Sigmoid colon (tissue), 7 donors: ENCODE measurements at places on chromosomes 6 and 20. TPM values are rescaled to one million over a fixed set of nuclear protein-coding genes. Genes with fewer than 3 reads are reported as not detected.

GRCh38 chr6:2505624-2506023 is 245.1 kb downstream of the MYLK4 start:
- H3K27ac ChIP-seq = no peak overlapping the region
- H3K27me3 ChIP-seq = no peaks in the 10 kb centered on the region
- no peaks in the 10 kb centered on the region for H3K36me3 ChIP-seq
- H3K4me1 ChIP-seq = no peaks in the 10 kb centered on the region
- DNase-seq = no peak

- no peaks in the 10 kb centered on the region for H3K36me3 ChIP-seq
- peaks cover 9% of the 10 kb centered on the region for H3K4me1 ChIP-seq
- H3K4me3 ChIP-seq = no peak overlapping the region
- H3K27ac ChIP-seq = peak overlapping the region; percentile 20
- no peaks in the 10 kb centered on the region for H3K27me3 ChIP-seq
Observed at GRCh38 chr6:129645106-129645829, 64.7 kb downstream of the ARHGAP18 start.

MCCD1 gene
- total RNA-seq = not detected

DNA sequence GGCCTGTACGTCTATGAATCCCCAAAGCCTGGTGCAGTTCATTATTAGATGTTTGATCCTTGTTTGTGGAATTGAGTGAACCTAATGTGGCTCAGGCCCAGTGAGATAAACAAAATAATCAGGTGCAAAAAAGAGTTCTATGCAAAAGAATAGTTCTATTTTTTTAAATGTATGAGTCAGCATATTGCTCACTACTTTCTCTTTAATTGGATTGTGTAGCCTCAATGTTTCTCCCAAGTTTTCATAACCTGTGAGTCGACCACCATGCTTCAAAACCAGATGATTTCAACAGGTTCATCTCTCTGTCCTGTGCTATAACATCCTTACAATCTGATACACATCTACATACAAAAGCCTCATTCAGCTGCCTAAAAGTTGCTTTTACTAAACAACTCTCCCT is 116.5 kb upstream of the HDAC2 start:
- no peak for DNase-seq
- peaks cover 2% of the 10 kb centered on the region for H3K4me1 ChIP-seq
- no peaks in the 10 kb centered on the region for H3K36me3 ChIP-seq
- no peaks in the 10 kb centered on the region for H3K27me3 ChIP-seq
- no peak overlapping the region for H3K4me3 ChIP-seq

ISM1 gene
- 1.6 TPM for total RNA-seq

DNA sequence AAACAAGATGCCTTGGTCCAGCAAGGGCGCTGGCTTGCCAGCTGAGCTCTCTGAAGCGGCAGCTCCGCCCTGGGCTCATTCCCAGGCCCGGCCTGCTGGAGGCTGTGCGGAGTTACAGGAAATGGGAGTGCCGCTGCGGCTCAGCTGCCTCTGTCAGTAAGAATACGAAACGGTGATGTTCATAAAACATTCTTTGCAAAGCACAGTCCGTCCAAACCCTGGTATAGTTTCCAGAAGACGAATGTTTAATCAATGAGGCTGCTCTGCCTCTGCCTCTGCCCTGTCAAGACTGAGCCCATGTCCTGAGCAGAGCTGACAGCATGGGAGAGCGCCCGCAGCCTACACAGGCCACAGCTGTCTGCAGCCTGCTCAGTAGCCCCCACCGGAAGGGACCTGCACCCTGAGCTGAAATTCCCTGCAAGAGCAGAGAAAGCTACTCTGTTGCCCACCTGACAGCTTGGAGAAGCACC is 153.3 kb upstream of the SNX9 start:
- H3K27ac ChIP-seq = peak overlapping the region; percentile 60
- H3K36me3 ChIP-seq = no peaks in the 10 kb centered on the region
- no peaks in the 10 kb centered on the region for H3K27me3 ChIP-seq

DNA sequence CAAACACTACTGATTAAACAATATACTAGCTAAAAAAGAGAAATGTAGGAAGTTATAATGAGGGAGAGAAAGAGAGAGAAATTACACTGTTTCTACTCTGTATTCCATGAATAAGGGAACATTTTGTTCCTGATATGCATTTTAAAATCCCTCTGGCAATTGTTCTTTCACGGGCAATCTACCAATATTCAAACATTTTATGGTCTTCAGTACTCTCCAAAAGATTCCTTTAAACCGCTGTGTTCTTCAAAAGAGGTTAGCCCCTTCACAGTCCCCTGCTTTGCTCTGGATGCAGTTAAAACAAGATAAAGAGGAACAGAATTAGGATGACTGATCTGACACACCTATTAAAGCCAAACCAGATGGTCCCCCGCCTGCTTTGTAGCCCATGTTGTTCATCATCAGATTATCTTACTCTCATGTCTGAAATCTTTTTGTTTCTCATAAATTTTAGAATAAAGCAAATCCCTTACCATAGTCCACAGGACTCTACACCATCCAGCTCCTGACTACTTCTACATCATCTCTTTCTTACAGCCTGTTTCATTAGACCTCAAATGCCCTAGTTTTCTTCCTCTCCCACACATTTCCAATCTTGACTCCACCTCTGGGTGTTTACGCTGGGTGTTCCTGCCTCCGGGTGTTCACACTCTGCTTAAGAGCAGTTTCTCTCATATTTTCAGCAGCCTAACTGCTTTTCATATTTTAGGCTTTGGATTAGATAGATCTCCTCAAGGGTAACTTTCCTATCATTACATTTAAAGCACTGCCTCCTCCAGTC is 399.7 kb downstream of the COL12A1 start:
- peak overlapping the region; percentile 37 for H3K27ac ChIP-seq
- no peaks in the 10 kb centered on the region for H3K36me3 ChIP-seq
- no peaks in the 10 kb centered on the region for H3K4me1 ChIP-seq
- no peak overlapping the region for H3K4me3 ChIP-seq
- no peak for DNase-seq

GRCh38 chr20:44807051-44807683 is 3.2 kb downstream of the RIMS4 start:
- no peaks in the 10 kb centered on the region for H3K36me3 ChIP-seq
- DNase-seq = no peak
- peaks cover 8% of the 10 kb centered on the region for H3K4me1 ChIP-seq

GRCh38 chr6:108671790-108672189 is 111.1 kb downstream of the FOXO3 start:
- peak overlapping the region; percentile 29 for H3K27ac ChIP-seq
- DNase-seq = no peak
- H3K36me3 ChIP-seq = no peaks in the 10 kb centered on the region
- no peak overlapping the region for H3K4me3 ChIP-seq

NFYA gene
- 10.2 TPM for total RNA-seq

GRCh38 chr20:48421547-48421946 is 406.3 kb downstream of the PREX1 start:
- H3K27ac ChIP-seq = no peak overlapping the region
- no peaks in the 10 kb centered on the region for H3K27me3 ChIP-seq
- no peak for DNase-seq
- H3K4me3 ChIP-seq = no peak overlapping the region

KIF13A gene
- total RNA-seq = 58.2 TPM

GRCh38 chr6:110864824-110865223 is 9.8 kb upstream of the AMD1 start:
- no peaks in the 10 kb centered on the region for H3K4me1 ChIP-seq
- H3K4me3 ChIP-seq = no peak overlapping the region
- H3K27ac ChIP-seq = no peak overlapping the region
- H3K27me3 ChIP-seq = no peaks in the 10 kb centered on the region

DNA sequence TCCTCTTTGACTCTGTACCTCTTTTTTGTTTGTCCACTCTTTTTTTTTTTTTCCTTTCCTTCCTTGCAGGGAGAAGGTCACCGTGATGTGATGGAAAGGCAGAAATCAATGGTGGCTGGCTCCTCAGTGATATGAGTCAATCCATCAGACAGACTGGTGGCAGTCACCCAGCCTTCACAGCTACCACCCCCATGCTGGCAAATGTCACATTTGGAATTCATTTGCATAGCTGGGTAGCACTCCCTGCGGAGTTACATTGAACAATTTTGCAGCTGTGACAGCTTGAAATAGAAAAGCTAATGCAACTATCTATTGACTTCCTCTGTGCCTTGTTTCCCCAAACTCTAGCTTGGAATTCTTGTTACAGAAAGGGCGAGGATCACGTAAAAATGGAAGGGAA is 668.4 kb downstream of the C6orf118 start:
- H3K4me3 ChIP-seq = no peak overlapping the region
- H3K36me3 ChIP-seq = no peaks in the 10 kb centered on the region
- H3K27ac ChIP-seq = no peak overlapping the region

DNA sequence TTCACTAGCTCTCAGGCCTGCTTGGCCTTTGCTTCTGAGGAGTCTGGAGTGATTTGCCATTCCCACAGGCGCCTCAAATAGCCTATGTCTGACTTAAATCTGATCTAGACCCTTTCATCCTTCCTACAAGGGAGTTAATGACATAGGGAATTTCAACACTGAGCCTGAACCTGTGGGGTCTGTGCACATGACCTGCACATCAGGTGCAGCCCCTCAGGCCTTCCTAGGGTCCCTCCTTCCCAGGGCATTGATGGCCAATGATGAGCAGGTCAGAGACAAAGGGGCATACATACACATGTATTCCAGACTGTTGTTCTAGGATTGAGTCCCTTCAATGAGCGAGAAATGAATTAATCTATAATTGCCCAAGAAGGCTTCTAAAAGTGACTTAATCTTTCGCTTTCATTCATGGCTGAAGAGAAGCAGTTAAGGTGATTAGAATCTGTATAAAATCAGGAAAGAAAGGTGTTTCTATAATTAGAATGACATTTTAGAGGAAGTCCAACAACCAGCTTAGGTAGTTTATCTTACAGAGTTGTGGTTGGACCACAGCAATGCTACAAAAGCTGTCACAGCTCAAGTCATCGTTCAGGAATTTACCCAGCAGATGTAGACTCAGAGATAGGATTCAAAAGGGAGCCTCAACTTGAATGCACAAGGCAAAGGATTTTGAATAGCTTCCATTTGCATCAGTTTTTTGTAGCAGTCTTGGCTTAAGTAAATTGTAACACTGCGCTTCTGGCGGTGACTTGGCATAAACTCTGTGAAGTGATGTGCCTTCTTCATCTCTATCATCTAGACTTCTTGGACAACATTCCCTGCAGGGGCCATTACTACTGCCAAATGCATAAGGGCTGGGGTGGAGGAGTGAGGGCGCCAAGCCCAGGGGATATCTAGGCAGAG is 27.0 kb upstream of the TBC1D7 start:
- H3K27ac ChIP-seq = peak overlapping the region; percentile 33
- no peak overlapping the region for H3K4me3 ChIP-seq
- H3K4me1 ChIP-seq = peaks cover 22% of the 10 kb centered on the region
- no peaks in the 10 kb centered on the region for H3K27me3 ChIP-seq

DNA sequence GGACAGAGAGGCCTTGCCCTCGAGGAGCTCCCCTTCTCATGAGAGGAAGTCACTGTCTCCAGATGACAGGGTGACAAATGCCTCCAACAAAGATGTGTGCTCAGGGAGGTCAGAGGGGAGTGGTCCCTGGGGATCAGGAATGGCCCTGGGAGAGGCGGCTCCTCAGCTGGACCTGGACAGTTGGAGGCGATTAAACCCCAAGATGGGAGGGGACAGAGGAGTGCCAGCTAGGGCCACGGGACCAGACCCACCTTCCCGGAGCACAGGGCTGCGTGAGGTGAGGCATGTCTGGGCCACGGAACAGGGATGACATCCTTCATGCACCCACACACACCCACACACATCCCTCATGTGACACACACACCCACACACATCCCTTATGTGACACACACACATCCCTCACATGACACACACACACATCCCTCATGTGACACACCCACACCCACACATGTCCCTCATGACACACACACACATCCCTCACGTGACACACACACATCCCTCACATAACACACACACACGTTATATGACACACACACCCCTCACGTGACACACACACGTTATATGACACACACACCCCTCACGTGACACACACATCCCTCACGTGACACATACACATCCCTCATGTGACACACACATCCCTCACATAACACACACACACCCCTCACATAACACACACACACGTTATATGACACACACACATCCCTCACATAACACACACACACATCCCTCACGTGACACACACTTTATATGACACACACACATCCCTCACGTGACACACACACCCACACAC is 57.4 kb upstream of the SLCO4A1 start:
- peaks cover 13% of the 10 kb centered on the region for H3K27me3 ChIP-seq
- no peak overlapping the region for H3K4me3 ChIP-seq
- H3K36me3 ChIP-seq = no peaks in the 10 kb centered on the region
- H3K4me1 ChIP-seq = peaks cover 34% of the 10 kb centered on the region
- DNase-seq = no peak
- H3K27ac ChIP-seq = no peak overlapping the region

DNA sequence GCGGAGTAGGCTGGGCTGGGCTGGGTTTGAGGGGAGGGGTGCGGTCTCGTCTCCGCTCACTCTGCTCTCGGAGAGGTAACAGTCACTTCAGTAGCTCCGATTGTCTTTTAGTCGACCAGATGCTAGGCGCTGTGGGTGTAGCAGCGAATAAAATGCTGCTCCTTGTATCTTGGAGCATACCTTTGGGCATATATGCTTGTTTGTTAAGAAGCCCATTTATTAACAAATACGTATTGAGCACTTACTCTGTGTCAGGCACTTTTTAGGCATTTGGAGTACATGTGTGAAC is 545 bp downstream of the ACTR5 start:
- no peaks in the 10 kb centered on the region for H3K36me3 ChIP-seq
- peaks cover 21% of the 10 kb centered on the region for H3K4me1 ChIP-seq
- peak overlapping the region; percentile 87 for H3K27ac ChIP-seq
- no peak for DNase-seq
- no peaks in the 10 kb centered on the region for H3K27me3 ChIP-seq

HBS1L gene
- total RNA-seq = 37.1 TPM

GRCh38 chr6:54315656-54316055 is 7.4 kb downstream of the TINAG start:
- no peak overlapping the region for H3K27ac ChIP-seq
- H3K4me1 ChIP-seq = no peaks in the 10 kb centered on the region
- H3K27me3 ChIP-seq = no peaks in the 10 kb centered on the region

GRCh38 chr6:37994223-37994622 is 174.7 kb downstream of the ZFAND3 start:
- no peaks in the 10 kb centered on the region for H3K27me3 ChIP-seq
- no peak overlapping the region for H3K27ac ChIP-seq
- DNase-seq = no peak
- no peak overlapping the region for H3K4me3 ChIP-seq
- no peaks in the 10 kb centered on the region for H3K4me1 ChIP-seq
- no peaks in the 10 kb centered on the region for H3K36me3 ChIP-seq

DNA sequence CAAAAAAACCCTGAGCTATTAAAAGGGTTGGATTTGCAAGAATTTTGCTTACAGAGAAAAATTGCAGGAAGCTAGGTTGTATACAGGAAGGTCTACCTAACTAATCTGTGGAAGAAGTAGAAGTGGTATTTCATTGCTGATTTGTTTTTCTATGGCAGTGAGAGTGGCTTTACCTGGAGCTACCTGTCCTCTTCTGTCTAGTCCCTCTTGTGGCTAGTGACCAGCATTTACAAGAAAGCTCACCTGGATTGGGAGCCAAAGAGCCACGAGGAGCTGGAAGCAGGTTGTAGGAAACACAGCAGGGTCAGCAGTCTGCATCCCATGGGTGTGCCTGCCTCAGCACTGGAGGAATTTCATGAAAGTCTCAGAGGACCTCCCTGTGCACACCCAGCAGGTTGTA is 120.3 kb upstream of the RALGAPA2 start:
- H3K4me3 ChIP-seq = no peak overlapping the region
- no peak for DNase-seq
- no peaks in the 10 kb centered on the region for H3K36me3 ChIP-seq
- H3K27me3 ChIP-seq = peaks cover 18% of the 10 kb centered on the region
